Foreskin keratinocyte (primary cell): ENCODE measurements at places on chromosomes 16 and 17. TPM values are rescaled to one million over a fixed set of nuclear protein-coding genes. Genes with fewer than 3 reads are reported as not detected.

CCL4 gene
- total RNA-seq: not detected in 2 replicates

KRT36 gene
- not detected in 2 replicates for total RNA-seq

GINS2 gene
- 27.1 and 28.4 TPM in 2 replicates for total RNA-seq

HOXB9 gene
- not detected in 2 replicates for total RNA-seq

RASD1 gene
- 0.10 and 0.11 TPM in 2 replicates for total RNA-seq

IL17C gene
- not detected in 2 replicates for total RNA-seq

USH1G gene
- total RNA-seq: 0.10 and 0.11 TPM in 2 replicates

HSPB9 gene
- total RNA-seq: not detected in 2 replicates

ENPP7 gene
- total RNA-seq: not detected in 2 replicates

SLC16A11 gene
- 0.21 and 0.24 TPM in 2 replicates for total RNA-seq

CCL16 gene
- not detected in 2 replicates for total RNA-seq

C16orf96 gene
- not detected in 2 replicates for total RNA-seq

KCNJ18 gene
- not detected in 2 replicates for total RNA-seq

CAMKK1 gene
- total RNA-seq: 2.3 and 2.4 TPM in 2 replicates

KCNH6 gene
- total RNA-seq: not detected in 2 replicates

DGKE gene
- 5.8 and 5.9 TPM in 2 replicates for total RNA-seq

CBFA2T3 gene
- total RNA-seq: 0.18 and 0.20 TPM in 2 replicates

TAC4 gene
- not detected in 2 replicates for total RNA-seq
